HCT116 (cell line): ENCODE measurements at places on chromosomes 16 and 17. TPM values are rescaled to one million over a fixed set of nuclear protein-coding genes. Genes with fewer than 3 reads are reported as not detected.

ZNF629 gene
- 18.4 TPM for total RNA-seq

DNA sequence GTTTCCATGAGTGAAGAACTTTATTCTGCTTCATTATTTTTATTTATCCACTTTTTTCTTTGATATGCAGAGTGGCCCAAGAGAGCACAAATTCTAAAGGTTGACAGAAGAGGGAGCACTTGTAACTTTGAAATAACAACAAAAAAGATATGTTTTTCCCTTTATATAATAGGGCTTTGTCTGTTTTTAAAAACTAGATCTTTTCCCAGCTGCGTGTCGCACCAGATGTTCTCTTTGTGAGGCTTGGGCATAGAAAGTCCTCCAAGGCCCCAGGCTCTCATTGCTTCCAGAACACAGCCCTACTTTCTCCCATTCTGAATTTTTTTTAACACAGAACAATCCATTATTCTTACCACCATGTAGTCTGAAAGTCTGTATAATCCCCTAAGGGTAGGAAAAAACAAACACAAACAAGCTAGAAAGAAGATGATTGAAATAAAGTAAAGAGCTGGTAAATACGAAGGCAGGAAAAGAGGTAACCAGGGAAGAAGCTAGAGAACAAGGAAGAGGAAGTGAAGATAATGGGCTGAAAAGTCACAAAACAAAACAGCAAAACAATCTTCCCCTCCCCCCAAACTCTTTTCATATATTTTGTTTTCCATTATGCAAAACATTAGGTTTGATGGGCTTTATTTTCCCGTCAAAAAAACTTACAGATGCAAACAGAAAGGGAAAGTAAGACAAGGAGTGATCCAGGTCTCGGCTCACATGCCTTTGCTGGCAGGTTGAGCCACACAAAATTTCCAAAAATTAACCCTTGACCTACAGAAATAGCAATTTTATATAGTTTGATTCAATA lies 160.4 kb downstream of the ABCA8 start:
- no peak for DNase-seq

OR2C1 gene
- not detected for total RNA-seq

DNA sequence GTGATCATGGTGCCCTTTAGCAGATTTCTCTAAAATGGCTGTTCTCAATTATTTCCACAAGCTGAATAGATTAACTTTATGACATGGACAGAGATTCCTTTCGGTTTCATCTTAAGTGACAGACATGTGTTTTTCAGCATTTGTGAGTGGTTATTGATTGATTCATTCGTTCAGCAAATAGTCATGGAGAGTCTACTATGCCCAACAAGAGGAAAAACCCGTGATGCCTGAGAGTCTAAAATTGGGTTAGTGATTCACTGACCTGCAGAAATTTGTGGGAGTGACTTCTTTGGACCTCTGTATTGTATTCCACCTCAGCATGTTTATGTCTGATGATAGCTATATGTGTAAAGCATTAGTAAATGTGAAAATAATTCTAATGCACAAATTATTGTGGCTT lies 28.0 kb upstream of the DUSP14 start:
- no peak for DNase-seq

DNA sequence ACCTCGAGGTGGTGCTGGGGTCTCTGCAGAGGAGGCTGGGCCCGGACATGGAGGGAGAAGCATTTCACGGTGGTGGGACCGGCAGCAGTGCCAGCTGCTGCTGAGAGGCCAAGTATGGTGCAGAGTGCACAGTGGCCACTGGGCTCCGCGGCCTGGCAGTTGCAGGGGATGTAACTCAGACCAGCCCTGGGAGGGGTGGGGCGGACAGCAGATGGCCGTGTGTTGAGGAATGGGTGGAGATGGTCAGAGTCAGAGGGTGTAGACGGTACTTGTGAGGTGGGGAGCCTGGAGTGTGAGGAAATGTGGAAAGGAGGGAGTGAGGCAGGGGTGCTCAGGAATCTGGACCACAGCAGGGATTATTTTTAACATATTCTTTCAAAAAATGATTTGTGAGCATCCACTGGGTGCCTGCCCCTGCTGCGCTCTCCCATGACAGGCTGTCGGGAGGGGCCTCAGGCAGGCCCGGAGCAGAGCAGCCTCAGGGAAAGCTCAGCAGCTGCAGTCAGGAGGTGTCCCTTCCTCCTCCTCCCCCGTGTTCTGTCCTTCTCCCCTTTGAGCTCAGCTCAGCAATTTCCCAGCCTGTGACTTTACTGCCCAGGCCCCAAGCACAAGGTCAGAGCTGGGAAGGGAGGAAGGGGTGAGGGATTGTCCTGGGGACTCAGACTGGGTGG lies 113.1 kb downstream of the RAP1GAP2 start:
- DNase-seq: no peak

CFAP97D1 gene
- total RNA-seq: 0.15 TPM

DNA sequence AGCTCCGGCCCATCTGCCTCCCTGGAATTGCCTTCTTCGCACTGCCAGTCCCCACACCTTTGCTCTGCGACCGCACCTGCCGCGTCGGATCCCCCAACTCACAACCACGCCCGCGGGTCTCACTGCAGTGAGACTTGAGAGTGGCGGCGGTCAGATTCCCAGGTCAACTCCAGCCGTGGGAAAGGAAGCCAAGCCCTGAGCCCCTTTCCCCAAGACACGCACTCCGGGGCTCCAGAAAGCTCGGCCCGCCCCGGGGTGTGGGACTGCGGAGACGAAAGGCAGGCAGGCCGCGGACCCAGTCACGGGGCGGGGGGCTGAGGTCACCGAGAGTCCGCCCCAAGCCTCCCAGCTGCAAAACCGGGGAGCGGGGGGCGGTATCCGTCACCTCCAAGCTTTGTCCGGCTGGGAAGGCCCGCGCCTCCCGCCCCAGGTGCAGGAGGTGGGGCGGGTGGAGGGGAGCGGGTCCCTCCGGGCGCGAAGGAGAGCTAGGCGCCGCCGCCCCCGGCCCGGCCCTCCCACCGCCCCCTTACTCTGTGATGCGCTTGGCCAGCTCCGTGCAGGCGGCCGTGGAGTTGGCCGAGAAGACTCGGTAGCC lies 615 bp downstream of the PRPSAP1 start:
- DNase-seq: no peak

GRCh38 chr17:2631211-2631610 lies 37.8 kb downstream of the PAFAH1B1 start:
- DNase-seq: no peak

GRCh38 chr17:10738521-10739258 lies 8.9 kb upstream of the TMEM220 start:
- DNase-seq: no peak

DNA sequence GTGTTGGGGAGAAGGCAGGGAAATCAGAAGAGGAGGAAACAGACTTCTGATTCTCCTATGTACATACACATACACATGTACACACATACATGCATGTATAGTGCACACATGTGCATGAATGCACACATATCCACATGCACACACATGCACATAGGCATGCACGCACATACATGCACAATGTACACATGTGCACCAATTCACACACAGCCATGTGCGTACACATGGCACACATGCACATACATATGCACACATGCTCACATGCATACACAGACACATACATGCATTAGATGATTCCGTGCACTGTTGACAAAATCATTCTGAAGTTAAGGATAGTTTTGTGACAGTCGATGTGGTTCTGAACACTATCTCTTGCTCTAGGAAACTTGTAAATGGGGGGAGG lies 214.0 kb upstream of the CDH13 start:
- no peak for DNase-seq

PER1 gene
- total RNA-seq: 87.6 TPM

DNA sequence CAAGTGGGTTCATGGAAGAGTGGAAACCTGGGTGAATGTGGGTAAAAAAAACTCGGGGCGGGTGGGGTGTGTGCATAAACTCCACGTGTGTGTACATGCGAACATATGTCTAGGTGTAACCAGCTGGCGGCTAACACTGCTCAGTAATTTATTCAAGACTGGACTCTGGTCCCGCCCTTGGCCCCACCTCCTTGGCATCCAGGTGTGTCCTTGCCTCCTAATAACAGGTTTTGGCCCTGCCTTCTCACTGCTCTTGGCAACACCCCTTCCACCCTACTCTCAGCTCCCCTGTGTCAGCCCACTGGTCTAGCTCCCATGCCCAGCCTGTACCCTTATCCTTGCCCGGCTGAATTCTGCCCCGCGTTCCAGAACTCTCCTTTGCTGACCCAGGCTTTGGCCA lies 8.3 kb downstream of the FLII start:
- DNase-seq: no peak

GRCh38 chr16:84689111-84689510 lies 10.7 kb upstream of the USP10 start:
- no peak for DNase-seq

PLXDC1 gene
- total RNA-seq: 1.8 TPM

SGCA gene
- 0.37 TPM for total RNA-seq

DNA sequence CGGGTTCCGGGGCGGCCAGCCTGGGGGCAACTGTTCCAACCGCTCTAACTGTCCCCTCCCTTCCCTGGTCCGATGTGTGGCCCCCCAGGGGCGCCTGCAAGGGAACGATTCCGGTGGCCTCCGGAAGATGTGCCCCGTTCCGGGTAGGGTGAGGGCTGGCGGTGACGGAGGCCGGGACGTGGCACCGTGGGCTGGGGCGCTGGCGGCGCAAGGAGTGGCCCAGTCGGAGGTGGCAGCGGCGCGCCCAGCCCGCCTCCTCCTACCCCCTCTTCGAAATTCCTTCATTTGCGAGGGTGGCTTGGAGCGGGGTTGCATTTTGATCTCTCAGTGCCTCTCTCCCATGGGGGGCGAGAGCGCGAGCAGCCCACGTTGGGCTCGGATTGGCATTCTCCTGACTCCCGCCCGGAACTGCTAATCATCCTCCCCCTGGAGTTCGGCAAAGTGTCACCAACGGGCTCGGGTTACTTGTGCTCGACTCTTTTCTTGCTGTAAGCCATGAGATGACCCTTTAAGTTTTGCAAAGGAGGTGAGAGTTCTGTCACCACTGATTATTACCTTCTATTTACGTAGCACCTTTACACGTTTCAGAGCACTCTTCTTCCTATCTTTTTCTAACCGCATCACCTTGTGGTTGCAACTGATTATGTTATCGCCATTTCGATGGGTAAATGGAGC lies 622 bp downstream of the NDEL1 start:
- peak; percentile 19 for DNase-seq

TMED6 gene
- 0.91 TPM for total RNA-seq

- no peak for DNase-seq
Measured at GRCh38 chr16:49534901-49535610, 161.5 kb downstream of the C16orf78 start.

- DNase-seq: peak; percentile 54
Measured at GRCh38 chr16:57194512-57194911, 8.4 kb downstream of the RSPRY1 start.

CCL3 gene
- total RNA-seq: 0.98 TPM

DNA sequence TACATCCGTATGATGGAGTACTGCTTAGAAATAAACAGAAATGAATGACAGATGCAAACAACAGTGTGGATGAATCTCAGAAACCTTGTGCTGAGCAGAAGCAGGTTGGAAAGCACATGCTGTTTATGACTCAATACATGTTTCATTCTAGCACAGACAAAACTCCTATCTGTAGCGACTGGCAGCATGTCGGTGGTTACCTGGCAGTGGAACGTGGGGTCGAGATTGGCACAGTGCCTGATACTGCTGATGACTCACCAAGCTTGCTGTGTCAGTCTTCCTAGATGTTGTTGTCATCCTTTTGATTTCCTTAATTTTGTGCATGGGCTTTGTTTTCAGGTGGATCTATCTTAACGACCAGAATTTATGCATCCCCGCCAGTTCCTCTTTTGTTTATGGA lies 62.1 kb downstream of the GAN start:
- peak; percentile 16 for DNase-seq

- DNase-seq: no peak
Measured at GRCh38 chr17:49280061-49280460, 49.5 kb upstream of the PHOSPHO1 start.

SLC5A2 gene
- total RNA-seq: 0.10 TPM

DNA sequence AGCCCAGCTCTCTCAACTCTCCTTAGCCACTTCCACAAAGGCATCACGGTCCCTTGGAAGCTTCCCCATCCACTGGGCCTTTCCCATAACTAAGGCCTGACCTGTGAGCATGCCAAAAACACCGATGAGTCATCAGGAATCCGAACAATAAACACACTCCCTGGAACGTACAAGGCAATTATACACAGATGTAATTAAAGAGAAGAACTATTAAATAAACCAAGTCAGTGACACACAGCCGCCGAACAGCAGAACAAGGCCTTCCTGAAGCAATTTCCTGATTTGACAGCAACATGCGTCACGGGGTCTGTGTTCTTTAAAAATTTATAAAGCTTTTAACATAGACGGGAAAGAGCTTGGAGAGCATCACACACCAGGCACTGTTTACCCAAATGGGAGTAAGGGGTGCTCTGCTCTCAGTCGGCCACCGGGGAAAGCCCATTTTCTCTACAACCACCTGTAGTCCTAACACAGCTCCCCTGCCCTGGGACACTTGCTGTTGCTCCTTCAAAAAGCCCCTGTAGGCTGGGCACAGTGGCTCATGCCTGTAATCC lies 29.4 kb downstream of the COG7 start:
- DNase-seq: peak; percentile 76

- DNase-seq: no peak
Measured at GRCh38 chr16:87542531-87543102, 49.8 kb upstream of the ZCCHC14 start.

DNA sequence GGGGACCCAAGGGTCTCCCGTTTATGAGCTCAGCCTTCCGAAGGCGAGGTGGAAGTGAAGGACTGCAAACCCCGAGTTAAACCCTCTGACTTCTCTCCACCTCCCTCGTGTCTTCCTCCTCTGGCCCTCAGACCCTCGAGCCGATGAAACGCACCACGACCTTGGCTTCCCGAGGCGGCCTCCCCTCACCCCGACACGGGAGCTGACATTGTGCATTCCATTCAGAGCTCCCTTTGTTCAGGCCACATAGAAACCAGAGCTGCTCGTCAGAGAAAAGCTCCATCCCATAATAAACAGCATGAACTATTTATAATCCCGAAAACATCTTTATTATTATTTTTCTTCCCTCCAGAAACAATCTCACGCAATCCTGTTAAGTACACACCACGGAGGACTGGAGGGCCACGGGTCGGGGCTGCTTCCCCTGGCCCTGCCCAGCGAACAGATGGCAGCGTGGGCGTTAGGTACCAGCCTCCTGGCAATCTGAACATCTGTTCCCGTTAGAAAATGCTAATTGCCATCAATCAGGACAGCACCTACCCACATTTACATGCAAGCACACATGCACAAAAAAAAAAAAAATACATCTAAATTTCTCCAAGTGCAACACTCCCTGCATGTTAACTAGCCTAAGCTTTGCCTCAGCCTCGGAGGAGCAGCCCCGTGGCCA lies 145.7 kb downstream of the RBFOX3 start:
- DNase-seq: no peak

GRCh38 chr17:37017404-37017803 lies 68.7 kb downstream of the AATF start:
- DNase-seq: no peak

- no peak for DNase-seq
Measured at GRCh38 chr16:50386139-50386538, 17.4 kb upstream of the BRD7 start.

GRCh38 chr16:275041-275641 lies 603 bp downstream of the RGS11 start:
- DNase-seq: no peak

ADORA2B gene
- total RNA-seq: 47.5 TPM

GRCh38 chr17:65100316-65101140 lies 36.6 kb upstream of the RGS9 start:
- peak; percentile 70 for DNase-seq

GRCh38 chr16:4778050-4778392 lies 10.1 kb downstream of the SEPTIN12 start:
- no peak for DNase-seq

KRT23 gene
- total RNA-seq: 19.0 TPM

GRCh38 chr16:78638371-78638770 lies 538.9 kb downstream of the WWOX start:
- DNase-seq: no peak

- peak; percentile 72 for DNase-seq
Measured at GRCh38 chr17:82030470-82031302, 792 bp upstream of the RAC3 start.

TMEM98 gene
- 29.3 TPM for total RNA-seq

CDK12 gene
- total RNA-seq: 51.2 TPM
